ENCODE measurements at places on chromosomes 1 and 21.
A peak's percentile ranks its signal among the peaks of the same experiment; 100 is the strongest.

- no peak for DNase-seq
Observed at GRCh38 chr1:8689431-8690252, 127.8 kb downstream of the RERE start.

DNA sequence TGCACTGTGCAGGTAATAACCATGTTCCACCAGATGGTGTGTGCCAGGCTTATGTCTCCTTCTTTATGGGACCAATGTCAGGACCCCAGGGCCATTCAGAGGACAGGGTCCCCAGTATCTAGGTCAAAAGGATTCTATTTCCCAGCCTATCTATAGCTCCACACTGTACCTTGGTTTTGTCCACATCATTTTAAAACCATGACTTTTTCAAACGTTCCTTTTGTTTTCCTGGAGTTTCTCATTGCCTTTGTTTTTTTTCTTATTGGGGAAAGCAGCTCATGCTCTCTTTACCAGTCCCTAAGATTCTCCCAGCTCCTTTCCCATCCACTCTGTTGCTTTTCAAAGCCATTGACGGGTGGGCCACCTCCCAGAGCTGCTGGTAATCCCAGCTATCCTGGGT lies 12.6 kb downstream of the PLCH2 start:
- DNase-seq = no peak

DNA sequence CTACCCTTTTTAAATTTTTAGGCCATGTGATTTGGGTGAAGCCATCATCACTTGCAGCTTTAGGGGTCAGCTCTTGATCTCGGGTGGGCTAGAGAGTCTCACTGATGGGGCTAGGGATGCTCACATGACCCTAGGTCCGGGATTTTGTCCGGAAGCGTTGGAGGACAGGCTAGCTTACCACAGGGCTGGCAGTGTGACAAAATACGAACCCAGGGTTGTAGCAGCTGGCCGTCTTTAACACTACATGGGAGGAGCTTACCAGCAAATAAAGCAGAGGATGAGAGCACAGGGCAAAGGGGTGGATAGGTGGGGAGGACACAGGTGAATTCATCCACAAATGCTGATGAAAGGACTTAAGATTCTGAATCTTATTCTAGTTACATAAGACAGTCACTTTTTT lies 21.9 kb downstream of the GPR161 start:
- no peak for DNase-seq

GRCh38 chr1:118325550-118326225 lies 140.7 kb upstream of the SPAG17 start:
- no peak for DNase-seq

- no peak for DNase-seq
Observed at GRCh38 chr1:70017770-70018169, 187.6 kb downstream of the LRRC40 start.

GRCh38 chr1:171298696-171299095 lies 15.3 kb upstream of the FMO4 start:
- no peak for DNase-seq

GRCh38 chr1:41175546-41175945 lies 66.6 kb downstream of the SCMH1 start:
- DNase-seq = no peak

DNA sequence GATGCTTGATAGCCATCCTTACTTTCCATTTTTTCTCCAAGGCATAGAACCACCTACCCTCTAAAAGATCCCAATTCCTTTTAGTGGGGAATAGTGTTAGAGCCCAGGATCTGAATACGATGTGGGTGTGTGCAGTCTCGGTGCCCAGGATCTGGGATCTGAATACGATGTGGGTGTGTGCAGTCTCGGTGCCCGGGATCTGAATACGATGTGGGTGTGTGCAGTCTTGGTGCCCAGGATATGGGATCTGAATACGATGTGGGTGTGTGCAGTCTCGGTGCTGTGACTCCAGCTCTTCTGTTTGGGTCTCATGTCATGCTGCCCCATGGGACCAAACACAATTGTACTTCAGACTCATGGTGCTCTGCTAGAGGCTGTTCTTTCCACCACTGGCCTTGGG lies 265.5 kb downstream of the TRABD2B start:
- no peak for DNase-seq

DNA sequence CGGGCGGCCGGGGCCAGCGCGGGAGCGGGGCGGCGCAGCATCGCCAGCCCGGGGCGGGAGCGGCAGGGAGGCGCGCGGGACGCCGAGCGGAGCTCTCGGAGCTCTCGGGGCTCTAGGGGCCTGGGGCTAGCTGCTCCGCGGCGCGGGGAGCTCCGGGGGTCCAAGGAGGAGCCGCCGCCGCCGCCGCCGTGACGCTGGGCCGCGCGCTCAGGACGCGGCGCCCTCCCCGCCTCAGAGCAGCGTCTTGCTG lies 147 bp downstream of the CLSTN1 start:
- no peak for DNase-seq

DNA sequence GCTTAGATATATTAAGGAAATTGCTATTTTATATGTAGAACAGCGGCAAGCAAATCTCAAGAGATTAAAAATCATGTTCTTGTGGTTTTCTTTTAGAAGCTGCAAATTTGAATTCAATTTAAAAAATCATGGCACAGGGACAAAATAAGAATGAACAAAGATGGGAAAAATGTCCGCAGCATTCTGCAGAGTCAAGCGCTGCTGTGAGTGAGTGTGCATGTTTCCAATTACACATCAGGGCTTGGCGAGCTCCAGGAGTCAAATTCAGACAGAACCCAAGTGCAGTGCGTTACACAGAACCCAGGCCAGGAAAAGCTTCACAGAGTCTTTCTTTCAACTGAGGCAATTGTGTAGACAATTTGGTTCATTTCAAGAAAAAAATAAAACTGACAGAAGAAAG lies 33.3 kb upstream of the ERG start:
- no peak for DNase-seq

DNA sequence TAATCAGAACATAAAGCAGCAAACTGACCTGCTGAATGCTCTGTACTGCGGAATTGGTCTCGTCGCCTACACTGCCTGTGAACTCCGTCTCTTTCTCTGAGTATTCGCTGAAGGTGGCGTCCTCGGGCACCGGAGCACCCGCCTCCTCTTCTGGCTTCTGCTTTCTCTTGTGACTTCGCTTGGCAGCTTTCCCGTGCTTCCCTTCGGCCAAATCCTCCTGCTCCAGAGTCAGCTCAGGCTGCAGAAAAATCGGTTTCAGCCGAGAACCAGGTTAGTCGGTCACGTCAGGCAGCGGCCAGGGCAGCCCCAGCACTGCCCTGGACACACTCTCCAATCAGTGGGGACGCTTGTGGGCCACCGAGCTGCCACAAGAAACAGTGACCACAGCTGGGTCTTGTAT lies 35.8 kb upstream of the RIPK4 start:
- no peak for DNase-seq

- DNase-seq = peak; percentile 82
Observed at GRCh38 chr1:212485913-212486618, 53.3 kb downstream of the NENF start.

GRCh38 chr1:28437924-28438699 lies 67.7 kb upstream of the RCC1 start:
- no peak for DNase-seq

DNA sequence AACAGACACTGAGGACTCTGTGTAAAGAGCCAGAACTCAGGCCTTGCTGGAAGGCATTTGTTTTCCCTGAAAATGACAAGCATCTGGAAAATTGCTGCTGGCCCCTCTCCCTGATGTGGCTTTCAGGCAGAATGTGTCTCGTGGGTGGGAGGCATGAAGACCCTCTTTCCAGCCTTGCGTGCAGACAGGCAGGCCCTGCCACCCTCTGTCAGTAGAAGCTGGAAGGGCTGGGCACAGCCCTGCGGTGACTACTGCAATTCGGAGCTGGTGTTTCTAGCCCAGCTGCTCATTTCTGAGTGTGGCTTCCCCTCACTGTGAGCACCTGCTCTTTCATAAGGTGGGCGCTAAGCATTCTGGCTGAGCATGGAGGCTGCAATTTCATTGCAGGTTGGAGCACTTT lies 349.9 kb downstream of the PTPRU start:
- no peak for DNase-seq

DNA sequence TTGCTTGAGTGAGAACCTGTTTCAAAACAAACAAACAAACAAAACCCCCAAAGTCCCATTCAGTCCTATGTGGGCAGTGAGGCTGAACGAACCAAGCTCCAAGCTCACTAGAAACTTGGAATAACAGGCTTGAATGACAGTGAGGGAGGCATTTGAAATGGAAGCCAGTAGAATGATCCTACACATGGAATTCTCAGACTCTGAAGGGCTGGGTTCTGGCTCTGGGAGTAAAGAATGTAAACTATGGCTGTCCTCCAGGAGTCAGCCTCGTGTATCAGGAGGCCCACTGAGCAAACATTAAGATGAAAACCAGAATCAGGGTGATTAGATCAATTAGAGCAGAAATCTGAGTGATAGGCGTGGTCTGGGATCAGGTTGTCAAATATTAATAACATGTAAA lies 14.9 kb downstream of the PCP4L1 start:
- DNase-seq = no peak

DNA sequence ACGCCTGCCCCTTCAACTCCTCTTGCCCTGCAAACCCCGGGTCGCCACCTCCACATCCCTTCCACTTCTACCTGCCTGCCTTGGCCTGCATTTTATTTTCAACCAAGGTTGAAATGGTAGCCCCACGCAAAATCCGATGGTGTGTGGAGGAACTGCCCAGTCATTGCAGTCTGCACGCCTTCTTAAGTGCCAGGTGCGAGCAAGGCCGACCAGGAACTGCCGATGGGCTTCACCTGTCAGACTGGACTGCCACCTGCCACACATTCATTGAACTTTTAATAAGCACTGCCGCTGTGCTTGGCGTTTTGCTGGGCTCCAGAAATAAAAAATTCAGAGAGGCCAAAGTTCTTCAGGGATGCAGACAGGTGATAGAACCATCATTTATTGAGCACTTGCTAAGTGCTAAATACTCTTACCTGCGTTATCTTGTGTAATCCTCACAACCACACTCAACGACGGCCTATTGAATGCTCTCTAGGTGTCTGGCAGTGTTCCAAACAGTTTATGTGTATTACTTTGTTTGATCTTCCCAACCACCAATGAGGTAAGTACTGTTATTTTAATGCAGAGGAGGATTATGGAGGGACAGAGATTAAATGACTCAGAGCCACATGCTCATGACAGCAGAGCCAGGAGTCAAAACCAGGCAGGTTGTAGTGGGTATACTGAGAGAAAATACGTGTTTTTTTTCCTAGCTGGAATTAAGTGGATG lies 36.2 kb downstream of the CACHD1 start:
- peak; percentile 86 for DNase-seq

- DNase-seq = no peak
Observed at GRCh38 chr1:178241057-178241456, 147.2 kb downstream of the RASAL2 start.

DNA sequence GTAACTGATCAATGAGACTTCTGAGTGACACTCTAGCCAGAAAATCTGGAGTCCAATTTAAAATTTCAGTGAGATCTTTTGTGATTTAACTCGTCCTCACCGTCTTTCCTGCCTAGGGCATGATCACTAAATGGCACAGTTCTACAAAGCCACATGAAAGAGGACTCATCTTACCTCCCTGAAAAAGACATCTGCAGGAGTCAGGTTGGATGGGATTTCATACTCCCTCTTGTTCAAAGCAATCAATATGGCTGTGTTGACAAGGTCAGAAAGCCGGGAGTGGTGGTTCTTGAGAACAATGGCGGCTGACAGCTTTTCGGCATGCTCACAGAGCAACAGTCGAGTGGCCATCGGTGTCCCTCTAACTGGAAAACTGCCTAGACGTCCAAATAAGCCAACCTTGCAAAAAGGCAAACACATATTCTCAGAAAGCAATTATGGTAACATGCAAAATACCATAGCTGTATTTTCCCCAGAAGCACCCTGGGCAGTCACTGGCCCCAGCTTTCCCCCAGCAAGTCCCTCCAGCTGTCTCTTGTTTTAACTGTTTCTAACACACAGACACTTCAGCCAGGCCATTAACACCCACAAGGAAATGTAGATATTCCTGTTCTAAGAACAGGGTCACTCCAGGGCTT lies 36.6 kb upstream of the ACTA1 start:
- DNase-seq = no peak

DNA sequence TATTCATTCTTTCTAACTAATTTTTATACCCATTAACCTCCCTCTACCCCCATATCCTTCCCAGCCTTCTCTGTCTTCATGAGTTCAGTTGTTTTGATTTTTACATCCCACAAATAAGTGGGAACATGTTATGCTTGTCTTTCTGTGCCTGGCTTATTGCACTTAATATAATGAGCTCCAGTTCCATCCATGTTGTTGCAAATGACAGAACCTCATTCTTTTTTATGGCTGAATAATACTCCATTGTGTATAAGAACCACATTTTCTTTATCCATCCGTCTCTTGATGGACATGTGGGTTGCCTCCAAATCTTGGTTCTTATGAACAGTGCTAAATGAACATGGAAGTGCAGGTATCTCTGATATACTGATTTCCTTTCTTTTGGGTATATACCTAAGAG lies 21.5 kb downstream of the AGPAT3 start:
- DNase-seq = no peak

DNA sequence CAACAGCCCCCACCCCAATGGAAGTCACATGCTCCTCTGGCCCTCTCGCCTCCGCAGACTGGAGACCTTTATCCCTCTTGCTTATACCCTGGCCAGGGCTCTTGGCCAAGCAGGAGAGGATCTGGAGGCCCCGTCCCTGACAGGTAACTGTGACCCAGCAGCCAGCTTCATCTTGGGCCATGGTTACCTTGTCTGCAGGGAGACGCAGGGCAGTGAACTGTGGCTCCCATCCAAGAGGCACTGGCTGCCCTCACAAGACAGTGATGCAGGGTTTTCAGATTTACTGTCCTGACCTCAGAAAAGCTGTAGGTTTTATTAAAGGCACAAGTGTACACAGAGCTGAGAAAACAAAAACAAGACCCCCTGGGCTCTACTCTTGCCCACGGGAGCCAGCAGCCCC lies 96.7 kb upstream of the KLHDC7A start:
- no peak for DNase-seq

GRCh38 chr1:10242811-10243210 lies 32.4 kb downstream of the KIF1B start:
- no peak for DNase-seq

- DNase-seq = no peak
Observed at GRCh38 chr21:33901412-33902288, 14.0 kb downstream of the ATP5PO start.

DNA sequence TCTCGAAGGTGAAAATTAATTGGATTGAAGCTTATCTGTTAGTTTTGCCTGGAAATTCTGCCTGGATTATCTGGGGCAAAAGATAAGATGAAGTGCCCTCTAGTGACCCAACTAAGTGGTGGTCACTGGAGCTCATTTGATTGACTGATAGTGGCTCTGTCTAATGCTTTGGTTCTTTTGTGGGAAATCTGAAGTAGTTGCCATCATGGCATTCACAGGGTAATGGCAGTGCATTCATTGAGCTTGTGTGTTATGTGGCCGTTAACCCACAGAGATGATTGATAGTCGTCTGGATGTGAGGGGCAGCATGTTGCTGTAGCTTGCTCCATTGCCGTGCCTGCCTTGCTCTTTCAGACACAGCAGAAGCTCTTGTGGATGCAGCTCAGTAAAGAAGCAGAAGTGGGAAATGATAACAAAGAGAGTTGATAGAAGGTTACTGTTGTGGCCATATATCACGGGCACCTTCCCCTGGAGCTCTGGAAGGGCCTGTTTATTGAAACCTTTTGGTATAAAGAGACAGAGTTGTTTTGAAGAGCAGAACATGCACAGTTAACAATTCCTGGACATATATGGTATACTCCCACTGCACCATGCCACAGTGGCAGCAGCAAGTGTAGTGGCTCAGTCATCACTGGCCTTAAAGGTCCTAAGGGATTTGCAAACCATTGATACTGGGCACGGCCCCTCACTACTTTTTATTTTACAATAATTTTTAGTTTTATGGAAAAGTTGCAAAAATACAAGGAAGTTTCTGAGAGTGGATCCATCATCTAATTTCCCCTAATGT lies 42.0 kb downstream of the CXADR start:
- DNase-seq = no peak

GRCh38 chr1:232534552-232535517 lies 95.1 kb downstream of the SIPA1L2 start:
- no peak for DNase-seq
